Head of caudate nucleus (tissue), 42 donors: ENCODE measurements at places on chromosomes 4 and X.

DNA sequence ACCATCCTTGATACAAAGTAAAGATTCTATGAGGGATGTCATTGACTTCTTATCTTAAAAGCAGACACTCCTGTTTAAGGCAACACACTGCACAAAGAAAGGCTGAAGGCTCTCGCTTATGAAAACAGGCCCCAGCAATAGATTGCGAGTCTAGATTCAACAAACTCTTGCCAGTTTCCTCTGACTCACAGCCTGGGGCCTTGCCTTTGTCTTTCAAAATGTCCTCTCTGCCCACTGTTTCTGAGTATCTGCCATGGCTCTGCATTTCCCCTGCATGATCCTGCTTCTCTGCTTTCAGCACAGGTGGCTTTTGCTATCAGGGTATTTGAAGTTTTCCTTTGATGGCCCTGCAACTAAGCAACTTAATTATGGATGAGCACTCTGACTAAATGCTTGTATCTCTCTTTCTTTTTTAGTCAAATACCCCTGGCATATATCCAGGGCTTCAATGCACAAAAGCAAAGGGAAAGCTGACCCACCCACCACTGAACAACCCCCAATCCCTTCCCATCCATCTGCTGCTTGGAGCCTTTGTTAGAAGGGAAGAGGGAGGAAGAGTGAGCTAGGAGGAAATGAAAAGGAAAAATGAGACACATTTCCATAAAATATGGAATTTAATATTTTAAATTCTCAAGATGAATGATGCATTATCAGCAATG lies 32.2 kb downstream of the NDP start:
- DNase-seq, result no peak

DNA sequence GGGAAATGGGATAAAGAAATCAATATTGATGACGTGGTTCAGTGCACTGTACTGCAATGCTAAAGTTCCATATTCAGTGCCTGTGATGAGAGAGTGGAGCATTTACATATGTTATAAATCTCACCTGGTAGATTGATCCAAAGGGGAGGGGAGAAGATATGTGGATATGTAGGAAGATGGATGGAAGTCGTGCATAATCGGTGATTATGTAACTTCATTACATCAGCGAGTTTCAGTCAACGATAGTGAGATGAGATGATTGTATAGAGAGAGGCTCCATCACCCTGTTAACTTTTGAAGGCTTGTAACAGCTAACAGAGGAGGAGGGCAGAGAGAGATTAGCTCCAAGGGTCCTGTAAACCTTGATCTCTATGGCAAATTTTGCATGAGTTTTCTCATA lies 1.8 kb downstream of the IL1RAPL1 start:
- DNase-seq, result no peak

DNA sequence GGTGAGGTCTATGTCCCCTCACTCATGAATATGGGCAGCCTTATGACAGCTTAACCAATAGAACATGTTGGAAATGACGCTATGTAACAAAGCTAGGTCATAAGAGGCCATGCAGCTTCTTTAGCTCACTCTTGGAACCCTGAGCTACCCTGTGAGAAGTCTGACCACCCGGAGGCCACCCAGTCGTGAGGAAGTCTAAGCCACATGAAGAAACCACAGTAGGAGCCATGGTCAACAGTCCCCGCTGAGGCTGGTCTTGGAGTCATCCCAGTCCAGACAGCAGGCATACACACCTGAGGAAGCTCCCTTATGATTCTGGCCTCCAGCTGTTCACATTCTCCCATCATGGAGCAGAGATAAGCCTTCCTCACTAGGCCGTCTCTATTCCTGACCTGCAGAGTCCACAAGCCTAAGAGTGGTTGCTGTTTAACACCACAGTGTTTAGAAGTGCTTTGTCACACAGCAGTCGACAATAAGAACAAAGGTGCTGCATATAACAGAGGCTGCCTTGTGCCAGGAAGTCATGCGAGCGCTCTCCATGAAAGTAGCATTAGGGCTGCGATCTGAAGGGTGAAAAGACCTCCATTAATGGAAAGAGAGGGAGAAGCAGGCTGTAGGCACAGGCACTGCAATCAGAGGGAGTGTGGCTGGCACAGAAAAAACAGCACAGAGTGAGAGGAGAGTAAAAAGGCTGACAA lies 38.2 kb downstream of the TSPAN5 start:
- no peak for DNase-seq

DNA sequence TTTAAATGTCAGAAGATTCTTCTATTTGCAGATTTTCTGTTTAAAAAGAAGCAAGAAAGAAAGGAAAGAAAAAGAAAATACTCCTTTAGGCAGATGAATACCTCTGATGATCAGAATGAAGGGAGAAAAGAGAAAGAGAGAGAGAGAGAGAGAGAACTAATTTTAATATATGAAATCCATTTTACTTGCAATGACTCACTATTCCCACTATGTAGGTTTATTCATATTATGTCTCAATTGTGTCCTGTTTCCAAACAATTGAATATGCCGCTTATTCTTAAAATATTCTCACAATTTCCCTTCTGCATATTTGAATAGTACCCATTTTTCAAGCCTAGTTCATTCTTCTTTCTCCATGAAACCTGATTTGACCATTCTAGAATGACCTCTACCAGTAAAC lies 11.7 kb downstream of the MEPE start:
- no peak for DNase-seq

GRCh38 chr4:173415885-173416653 lies 17.2 kb upstream of the SCRG1 start:
- DNase-seq, result peak; percentile 54

DNA sequence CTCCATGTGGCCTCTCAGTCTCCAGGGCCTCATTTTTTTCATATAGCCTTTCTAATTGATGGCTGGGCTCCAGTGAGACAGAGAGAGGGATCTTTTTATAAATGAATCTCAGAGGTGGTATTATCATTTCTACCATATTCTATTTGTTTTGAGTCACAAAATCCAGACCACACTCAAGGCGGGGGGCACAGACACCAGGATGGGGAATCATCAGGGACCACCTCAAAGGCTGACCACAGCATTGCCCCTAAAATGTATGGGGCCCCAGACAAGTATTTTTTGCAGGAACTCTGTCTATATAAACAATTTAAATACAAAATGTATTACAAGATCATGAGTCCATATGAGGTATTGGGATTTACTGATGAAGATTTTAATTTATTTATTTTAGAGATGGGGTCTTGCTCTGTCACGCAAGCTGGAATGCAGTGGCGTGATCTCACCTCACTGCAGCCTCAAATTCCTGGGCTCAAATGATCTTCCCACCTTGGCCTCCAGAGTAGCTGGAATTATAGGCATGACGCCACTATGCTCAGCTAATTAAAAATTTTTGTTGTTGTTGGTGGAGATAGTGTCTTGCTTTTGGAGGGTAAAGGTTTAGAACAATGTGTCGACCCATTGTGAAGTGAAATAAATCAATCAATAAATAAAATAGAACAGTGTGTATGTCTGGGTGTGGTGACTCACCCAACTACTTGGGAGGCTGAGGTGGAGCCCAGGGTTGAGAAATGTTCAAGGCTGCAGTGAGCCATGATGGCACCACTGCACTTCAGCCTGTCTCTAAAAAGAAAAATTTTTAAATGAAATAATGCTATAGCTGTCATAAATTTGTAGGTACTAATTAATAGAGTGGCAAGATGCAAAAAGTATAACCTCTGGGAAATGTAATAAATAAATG lies 29.4 kb downstream of the WDR13 start:
- no peak for DNase-seq

DNA sequence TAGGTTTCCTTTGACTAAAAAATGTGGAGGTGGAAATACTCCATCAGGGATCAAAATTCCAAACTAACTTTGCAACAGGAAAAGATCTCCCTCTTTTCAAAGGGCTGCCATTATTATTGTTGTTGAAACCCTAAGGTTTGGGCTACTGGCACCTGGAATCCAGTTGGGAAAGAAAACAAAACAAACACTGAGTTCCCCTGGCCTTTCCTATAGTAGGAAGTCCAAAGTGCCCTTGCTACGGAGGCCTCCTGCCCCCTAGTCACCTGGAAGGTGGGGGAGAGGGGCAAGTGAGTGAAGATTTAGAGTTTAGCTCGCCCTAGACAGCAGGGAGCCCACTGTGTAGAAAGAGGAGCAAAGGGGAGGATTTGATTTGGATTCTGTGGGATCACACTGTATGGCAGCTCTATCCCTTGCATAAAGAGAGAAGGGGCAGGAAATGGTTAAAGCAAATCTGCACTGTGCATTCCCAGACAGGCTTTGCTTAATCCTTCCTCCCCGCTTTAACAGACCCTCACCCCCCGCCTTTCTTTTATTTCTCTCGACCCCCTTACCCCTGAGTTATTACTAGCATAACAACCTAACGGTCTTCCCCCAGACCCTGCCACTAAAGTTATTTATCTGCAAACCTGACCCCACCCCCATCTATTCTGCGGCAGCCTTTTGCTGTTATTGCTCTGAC lies 627 bp upstream of the FAT4 start:
- DNase-seq, result no peak

- no peak for DNase-seq
Observed at GRCh38 chr4:147340111-147340510, 140.8 kb upstream of the EDNRA start.

- no peak for DNase-seq
Observed at GRCh38 chr4:38155589-38156294, 195.5 kb downstream of the PTTG2 start.

GRCh38 chr4:145480257-145480656 lies 1.4 kb upstream of the SMAD1 start:
- no peak for DNase-seq

- DNase-seq, result no peak
Observed at GRCh38 chrX:41257801-41258200, 76.2 kb upstream of the DDX3X start.

GRCh38 chr4:138241281-138242075 lies 671 bp downstream of the SLC7A11 start:
- no peak for DNase-seq

GRCh38 chr4:121551271-121551670 lies 145.5 kb downstream of the ANXA5 start:
- no peak for DNase-seq

GRCh38 chrX:10206317-10206716 lies 49.5 kb downstream of the CLCN4 start:
- no peak for DNase-seq

DNA sequence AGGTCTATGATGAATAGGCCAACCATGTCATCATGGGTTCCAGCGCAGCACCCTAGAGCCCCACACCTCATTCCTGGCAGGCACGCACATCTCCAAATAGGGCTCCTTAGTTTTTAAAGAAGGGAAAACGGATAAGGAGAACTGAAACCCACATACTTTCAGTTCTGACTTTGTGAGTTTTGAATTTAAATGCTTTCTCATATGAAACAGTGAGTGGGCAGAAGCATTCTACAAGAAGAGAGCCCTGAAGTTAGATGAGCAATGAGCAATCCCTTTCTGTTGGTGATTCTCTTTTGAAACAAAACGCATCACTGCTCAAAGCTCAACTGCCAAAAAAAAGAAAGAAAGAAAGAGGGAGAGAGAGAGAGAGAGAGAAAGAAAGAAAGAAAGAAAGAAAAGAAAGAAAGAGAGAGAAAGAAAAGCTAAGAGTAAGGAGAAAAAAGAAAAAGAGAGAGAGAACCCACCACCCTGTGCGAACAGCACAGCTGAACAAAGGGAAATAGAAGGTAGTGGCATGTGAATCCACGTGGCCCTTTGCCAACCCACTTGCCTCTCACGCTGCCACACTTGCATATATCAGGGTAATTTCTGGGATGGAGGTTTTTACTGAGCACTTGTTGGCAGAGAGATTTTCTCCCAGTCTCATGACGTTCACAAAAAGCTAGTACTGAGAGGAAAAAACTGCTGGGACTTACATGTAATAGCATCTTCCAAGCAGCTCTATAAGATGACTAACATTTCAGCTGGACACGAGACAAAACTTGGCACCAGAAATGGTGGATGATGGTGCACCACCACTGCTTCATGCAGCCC lies 31.0 kb downstream of the TMSB4X start:
- peak; percentile 52 for DNase-seq

GRCh38 chr4:84887824-84888223 lies 78.7 kb downstream of the WDFY3 start:
- DNase-seq, result no peak

GRCh38 chrX:48835524-48836329 lies at the start of gene PCSK1N:
PCSK1N (minus strand) TSS chrX:48835610; CDS start chrX:48835532, 78 bp downstream.
- peak; percentile 42 for DNase-seq

GRCh38 chrX:11196476-11196875 lies 85.3 kb downstream of the HCCS start:
- DNase-seq, result no peak

GRCh38 chrX:153816831-153817690 lies 13.3 kb downstream of the PDZD4 start:
- DNase-seq, result no peak
